ENCODE measurements at places on chromosomes 12 and 14.

DNA sequence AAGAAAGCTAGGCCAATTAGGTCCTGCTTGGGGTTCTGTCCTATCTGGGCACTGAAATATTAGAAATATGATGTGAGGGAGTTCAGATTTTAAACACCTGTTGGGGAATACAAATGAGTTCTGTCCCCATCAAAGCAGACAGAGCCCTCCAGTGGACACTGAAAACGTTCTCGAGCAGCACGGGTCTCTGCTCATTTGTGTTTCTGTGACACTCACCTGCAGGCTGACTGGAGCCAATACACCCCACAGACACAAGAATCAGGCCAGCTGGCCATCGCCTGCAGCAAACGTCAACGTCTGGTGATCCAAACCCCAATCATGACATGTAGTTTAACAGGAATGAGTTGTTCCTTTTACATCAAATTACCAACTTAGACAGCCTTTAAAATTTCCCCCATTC lies 493.4 kb upstream of the TMEM132C start:
- no peak for DNase-seq

DNA sequence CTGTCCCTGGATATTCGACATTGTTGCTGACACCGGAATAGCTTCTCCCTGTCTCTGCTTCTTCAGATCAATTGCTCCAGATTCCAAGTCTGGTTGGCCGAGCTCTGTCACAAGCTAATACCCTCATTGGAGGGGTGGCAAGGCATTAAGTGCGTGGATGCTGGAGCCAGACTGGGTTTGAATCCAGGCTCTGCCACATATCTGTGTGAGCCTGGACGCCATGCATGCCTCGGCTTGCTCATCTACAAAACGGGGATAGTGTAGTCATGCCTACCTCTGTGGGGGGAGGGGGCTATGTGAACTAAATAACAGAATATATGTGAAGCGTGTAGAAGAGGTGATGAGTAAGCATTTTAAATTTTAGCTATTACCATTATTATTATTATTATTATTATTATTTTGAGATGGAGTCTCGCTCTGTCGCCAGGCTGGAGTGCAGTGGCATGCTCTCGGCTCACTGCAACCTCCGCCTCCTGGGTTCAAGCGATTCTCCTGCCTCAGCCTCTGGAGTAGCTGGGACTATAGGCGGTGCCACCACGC lies 97.3 kb downstream of the AACS start:
- DNase-seq: no peak

DNA sequence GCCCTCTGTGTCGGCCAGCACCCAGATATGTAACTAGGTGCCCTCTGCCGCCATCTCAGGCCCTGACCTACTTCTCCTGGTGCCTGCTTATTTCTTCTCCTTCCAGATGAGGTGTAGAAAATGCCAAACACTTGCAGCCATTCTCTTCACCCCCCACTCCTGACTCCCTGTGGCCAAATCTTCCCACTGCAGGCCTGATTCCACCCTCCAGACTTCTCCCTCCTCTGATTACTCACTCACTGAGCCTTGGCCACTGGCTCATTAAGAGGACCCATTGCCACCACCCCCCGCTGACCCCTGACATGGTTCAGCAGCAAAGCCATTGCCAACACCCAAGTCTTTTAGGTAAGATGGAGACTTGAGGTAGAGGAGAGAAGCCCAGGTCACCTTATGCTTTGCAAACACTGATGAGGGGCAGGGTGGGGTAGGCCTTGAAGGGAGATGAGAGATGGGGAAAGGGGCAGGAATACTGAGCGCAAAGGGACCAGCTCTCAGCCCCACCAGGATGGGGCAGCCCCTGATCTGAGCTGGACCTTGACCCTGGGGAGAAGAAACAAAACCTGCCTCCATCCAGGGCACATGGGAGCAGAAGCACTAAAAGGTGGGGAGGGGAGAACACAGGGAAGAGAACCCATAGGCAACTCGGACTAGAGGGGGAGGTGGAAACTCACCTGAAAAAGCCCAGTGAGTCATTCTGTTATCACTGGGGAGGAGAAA lies 25.1 kb upstream of the ANO2 start:
- DNase-seq: no peak

GRCh38 chr14:23094666-23095195 lies at the start of gene ACIN1:
TSS of gene ACIN1 (minus strand) at chr14:23095136. CDS start at chr14:23095112, 24 bp downstream.
- peak; percentile 64 for DNase-seq

DNA sequence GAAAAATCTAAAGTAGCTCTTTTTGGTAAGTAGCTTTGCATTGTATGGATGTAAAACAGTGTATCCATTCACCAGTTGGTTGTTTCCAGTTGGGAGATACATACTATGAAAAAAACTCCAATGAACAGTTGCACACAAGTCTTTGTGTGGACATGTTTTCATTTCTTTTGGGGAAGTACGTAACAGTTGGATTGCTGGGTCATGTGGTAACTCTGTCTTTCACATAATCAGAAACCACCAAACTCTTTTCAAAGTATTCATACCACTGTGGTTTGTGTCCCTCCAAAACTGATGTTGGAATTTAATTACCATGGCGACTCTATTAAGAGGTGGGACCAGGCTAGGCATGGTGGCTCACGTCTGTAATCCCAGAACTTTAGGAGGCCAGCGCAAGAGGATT lies 58.9 kb upstream of the RESF1 start:
- no peak for DNase-seq

- DNase-seq: no peak
These were observed at the start of gene TEX52 for GRCh38 chr12:2857021-2857431. TSS of gene TEX52 (minus strand) at chr12:2857039. CDS start at chr12:2857026, 13 bp downstream.
